ENCODE measurements at places on chromosomes 5 and 9. TPM values are rescaled to one million over a fixed set of nuclear protein-coding genes. Genes with fewer than 3 reads are reported as not detected.

The KIF2A gene
- polyA plus RNA-seq: 4.6 TPM

GRCh38 chr5:146249801-146250200 is 46.4 kb downstream of the RBM27 start:
- no peak for DNase-seq

- DNase-seq: no peak
Observed at GRCh38 chr9:97536480-97536879, 35.0 kb downstream of the TMOD1 start.

GRCh38 chr9:69949396-69949795 is 94.3 kb upstream of the MAMDC2 start:
- DNase-seq: no peak

The FOCAD gene
- 12.2 TPM for polyA plus RNA-seq

DNA sequence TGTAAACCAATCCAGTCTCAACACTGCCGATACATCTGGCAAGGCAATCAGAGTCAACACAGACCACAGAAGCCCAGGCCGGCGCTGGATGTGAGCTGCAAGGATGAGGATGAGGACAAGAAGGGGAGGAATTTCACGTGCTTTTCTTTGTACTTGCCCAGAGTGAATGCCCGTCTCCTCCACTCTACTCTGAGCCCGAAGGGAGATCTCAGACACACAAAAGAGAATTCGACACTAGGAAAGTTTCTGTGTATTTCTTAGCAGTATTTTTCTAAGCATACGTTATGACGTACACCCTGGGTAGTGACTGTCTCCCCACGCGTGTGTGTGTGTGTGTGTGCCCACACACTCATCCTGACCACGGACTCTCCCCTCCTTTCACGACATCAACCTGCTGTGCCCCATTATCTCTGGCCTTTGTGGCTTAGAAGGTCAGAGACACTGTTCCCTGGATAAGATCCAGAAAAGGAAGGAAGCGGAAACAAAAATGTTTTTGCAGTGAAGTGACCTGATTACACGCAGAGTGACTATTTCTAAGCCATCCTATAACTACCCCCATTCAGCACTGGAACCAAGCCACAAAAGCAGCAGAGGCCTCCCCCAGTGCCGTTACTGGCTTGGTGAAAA is 227.3 kb upstream of the DAPK1 start:
- DNase-seq: peak; percentile 29

The LCN1 gene
- not detected for polyA plus RNA-seq

DNA sequence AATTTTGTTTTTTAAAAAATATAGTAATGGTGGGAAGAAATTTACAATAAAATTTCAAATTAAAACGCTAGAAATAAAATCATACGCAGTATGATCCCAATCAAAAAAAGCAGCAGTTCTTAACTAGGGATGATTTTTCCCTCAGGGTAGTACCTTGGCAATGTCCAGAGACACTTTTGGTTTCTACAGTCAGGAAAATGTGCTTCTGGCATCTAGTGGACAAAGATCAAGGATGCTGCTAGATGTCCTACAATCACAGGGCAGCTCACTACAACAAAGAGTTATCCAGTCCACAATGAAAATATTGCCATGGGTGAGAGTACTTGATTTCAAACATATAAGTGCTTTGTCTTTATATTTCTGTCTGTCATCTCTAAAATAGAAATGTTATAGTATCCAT is 400.2 kb upstream of the SGCD start:
- DNase-seq: no peak

The GARIN3 gene
- not detected for polyA plus RNA-seq

DNA sequence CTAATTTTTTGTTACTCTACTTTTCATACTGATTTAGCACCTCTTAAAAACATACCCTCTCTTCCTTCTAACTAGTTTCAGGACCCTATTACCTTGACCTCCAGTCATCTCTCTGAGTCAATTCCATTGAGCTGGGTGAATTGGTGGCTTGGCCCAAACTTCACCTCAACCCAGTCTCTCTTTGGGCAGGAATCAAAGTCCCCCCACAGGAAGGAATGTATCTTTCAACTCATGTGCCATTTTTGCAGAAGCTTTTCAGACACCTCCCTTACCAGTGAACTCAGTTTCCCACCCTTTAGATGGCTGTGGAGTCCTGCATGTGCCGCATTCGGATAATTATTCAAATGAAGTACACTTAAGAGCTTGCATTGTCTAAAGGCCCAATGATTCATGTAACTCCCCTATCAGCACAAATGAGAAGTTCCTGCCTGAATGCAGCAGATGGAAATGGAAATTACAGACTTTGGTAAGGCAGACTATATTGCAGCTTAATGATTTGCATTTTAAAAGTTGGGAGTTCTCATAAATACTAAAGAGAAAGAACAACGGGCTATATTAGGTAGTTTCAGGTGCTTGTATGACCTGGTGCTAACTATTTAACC is 693.5 kb downstream of the PTPRD start:
- DNase-seq: no peak

GRCh38 chr9:87088192-87088591 is 140.9 kb upstream of the GAS1 start:
- DNase-seq: no peak

The SCGB3A2 gene
- not detected for polyA plus RNA-seq

The C1QTNF3 gene
- polyA plus RNA-seq: 6.3 TPM

GRCh38 chr5:73263001-73263710 is 90.2 kb downstream of the TMEM174 start:
- DNase-seq: no peak

DNA sequence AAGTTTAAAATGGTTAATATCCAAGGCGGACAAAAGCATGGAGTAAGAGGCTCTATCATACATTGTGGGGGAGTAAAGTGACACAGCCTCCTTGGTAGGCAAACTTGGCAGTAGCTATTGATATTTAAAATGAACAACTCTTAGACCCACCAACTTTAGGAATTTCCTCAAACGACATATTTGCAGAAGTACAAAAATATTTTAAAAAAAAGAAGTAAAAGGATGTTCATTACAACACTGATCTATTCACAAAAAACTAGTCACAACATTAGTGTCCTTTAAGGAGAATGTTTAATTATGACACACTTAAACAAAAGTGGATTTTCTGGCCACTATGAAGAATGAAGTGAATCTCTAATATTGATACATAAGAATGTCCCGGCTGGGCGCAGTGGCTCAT is 1.7 kb downstream of the ALG2 start:
- no peak for DNase-seq

DNA sequence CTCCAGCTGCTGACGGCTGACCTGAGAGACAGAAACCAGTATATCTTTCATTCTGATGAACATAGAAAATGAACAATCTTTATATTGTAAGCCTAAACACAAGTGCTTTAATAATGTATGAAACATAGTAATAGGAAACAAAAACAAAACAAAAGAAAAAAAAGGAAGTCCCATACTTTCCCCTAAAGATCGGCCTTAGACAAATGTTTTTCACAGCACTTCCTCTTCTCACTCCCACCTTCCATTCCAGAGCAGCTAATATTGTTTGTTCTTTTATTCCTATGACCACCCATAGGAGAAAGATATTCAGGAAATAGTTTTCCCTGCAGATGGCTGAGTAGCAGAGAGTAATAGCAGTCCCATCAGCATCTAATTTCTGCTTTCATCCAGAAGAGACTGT is 194.4 kb upstream of the SLC27A6 start:
- DNase-seq: no peak

DNA sequence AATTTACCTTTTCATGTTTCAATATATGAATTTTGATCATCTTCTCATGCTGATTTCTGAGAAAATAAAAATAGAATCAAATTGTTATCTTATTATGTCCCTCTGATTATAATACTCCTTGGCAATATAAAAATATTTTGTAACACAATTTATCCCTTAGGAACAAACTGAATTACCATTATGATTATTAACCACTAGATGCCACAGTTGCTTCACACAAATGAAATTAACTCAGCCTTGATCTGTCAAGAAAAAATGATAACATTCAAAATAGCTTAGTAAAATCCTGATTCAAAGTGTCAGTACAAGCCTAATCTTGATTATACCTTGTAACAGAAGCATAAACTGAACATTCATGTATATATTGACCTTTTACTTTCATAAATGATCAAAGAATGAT is 4.8 kb upstream of the CHSY3 start:
- DNase-seq: no peak

The SAXO1 gene
- polyA plus RNA-seq: not detected

DNA sequence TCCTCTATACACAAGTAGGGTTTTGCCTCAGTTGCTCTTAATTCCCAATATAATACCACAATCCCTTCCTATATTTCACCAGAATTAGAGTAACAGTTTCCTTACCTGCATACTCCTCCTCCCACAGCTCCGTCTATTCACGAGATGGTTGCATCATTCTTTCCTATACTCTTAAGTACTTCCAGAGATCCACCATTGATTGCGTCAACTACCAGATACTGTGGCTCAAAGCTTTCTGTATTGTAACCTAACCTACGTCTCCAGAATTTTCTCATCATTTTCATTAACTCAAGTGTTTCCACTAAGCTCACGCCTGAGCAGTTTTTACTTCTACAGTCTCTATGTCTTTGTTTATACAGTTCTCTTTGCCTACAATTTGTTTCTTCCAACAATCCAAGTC is 31.2 kb upstream of the MINAR2 start:
- DNase-seq: no peak

GRCh38 chr9:116318468-116319374 is 165.1 kb downstream of the PAPPA start:
- no peak for DNase-seq

DNA sequence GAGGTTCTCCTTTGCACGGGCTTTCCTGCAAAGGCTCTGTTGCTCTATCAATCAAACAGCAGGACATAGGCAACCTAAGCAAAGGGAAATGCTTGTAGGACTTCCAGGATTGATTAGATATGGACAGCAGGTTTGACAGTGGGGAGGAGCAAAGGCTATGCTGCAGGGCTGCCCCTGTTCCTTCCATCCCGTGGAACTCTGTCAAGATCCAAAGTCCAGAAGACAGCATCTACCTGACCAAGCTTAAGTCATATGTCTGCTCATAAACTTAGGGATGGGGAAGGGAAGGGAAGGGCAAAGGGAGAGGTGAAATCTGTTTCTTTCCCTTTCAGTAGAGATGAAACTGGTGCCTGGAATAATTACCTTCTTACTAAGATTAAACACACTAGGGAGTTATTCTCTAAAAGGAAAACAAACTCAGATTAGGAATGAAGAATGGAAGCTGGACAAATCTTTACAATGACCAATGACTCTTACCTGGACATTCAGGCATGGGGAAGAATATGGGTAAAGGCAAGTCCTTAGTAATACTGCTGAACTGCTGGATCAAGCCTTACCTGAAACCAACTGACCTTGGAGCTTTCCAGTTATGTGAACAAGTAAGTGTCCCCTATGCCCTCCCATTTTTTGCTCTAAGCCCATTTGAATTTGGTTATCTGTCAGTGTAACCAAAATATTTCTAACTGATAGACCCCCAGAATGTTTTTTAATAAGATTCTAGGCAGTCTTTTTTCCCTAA is 8.4 kb upstream of the ACOT12 start:
- DNase-seq: no peak

DNA sequence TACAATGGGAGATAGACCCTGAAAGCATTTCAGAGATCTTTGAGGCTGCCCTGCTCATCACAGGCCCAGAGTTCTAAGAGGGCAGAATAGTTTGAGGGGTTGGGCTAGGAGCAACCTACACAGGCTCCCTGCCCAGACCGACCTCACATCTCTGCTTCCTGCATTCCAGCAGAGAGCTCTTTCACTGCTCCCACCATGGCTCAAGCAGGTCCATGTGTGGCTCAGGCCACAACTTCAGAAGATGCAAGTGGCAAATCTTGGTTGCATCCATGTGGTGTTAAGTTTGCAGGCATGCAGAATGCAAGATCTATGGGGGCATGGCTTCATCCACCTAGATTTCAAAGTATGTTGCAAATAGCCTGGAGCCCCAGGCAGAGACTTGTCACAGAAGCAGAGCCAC is 39.0 kb downstream of the GDA start:
- DNase-seq: no peak

DNA sequence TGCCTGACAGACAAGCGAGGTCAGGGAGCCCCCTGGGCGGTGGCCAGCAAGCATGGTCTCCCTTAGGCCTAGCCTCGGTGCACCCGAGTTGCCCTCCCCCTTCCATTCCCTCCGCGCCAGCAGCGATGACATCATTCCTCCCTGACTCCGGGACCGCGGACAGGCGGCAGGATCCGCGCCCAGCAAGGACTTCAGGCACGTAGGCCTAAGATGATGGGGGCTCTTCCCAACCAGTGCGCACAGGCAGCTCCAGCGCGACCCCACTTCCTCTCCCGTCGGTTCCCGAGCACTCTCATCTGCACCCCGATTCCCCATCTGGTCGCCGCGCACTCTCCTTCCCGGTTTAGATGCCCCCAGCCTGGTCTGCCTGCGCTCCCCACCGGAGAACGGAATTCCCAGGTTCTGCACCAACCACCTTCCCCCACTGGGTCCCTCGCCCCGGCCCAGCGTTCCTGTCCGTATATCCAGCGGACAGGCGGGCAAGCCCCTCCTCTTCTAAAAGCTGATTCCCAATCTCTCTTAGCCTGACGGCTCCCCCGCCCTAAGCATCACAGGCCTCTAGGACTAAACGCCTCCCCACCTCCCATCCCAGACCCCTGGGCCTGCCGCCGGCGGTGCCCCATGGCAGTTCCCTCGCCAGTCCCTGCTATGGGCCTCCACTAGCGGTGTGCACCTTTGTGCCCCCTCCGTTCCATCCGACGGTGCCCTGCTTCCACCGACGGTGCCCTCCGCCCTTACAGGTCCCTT is 931 bp downstream of the FAM219A start:
- peak; percentile 83 for DNase-seq

The IFNA13 gene
- not detected for polyA plus RNA-seq

DNA sequence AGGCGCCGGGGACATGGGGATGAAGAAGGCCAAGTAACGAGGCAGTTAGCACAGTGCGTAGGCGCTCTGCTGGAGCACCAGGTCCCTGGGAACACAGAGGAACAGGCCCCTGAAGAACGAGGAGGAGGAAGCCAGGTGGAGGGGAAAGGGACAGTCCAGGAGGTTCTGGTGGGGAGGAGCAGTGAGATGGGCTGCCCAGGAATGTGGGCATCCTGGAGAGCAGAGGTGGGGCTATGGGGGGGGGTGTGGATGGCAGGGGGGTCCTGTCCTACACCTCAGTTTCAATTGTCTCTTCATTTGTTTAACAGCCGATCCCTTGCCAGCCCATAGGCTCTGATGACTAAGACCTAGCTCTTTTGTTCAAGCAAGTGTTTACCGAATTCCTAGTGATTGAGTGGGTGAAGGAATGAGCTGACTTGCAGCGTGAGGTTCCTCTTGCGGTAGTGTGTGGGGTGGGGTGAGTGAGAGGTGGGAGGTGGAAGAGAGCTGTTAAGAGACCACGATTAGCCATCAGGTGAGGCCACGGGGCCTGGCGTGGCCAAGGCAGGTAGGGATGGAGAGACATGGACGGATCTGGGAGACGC is 8.4 kb upstream of the PHYHD1 start:
- DNase-seq: no peak

DNA sequence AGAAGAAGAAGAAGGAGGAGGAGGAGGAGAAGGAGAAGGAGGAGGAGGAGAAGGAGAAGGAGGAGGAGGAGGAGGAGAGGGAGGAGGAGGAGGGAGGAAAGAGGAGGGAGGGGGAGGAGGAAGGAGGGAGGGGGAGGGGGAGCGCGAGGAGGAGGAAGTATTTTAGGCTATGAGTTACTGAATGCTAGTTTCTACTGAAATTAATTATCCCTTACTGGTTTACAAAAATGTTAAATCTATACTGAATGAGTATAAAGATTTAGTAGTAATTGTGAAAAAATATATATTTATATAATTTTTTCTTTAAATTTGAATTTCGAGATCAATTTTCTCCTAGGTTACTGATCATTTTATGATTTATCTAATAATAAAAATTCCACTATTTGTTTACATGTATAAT is 1769.0 kb upstream of the NUDT12 start:
- DNase-seq: no peak

All from kidney (tissue), 22 donors.